ENCODE measurements at places on chromosomes 16 and 17.

DNA sequence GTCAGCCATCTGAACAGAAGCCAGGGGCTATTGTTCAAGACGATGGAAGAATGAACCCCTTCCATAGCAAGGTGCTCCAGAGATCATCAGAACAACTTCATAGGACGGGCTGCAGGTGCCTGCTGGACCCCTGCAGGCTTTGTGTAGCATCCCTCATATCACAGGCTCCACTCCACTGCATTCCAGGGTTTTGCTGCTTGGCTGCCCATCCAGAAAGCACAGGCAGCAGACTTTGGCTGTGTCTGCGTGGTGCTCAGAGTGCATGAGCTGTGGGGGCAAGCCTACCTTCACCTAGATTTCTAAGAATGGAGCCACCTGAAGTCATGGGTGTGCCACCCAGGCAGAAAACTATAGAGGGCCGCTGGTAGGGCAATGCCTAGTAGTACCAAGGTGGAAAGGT is 93.9 kb upstream of the NLRP1 start:
- DNase-seq: no peak

DNA sequence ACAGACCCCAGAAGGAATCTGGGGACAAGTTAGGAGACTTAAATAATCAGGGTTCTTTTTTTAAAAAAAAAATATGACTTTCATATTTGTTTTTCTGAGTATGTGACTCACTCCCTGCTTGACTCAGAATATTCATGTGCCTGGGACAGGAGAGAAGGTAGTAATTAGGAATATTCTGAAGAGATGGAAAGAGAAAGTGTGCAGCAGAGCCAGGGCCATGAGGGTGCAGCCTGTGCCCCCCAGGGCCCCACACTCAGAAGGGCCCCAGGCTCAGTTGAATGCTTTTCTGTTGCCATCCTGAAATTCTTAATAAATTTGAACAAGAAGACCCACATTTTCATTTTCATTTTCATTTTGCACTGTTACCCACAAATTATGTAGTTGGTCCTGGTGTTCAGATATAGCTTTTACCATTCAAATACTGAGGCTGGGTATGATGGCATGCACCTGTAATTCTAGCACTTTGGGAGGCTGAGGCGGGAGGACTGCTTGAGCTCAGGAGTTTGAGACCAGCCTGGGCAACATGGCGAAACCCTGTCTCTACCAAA is 11.5 kb upstream of the LONP2 start:
- DNase-seq: no peak

DNA sequence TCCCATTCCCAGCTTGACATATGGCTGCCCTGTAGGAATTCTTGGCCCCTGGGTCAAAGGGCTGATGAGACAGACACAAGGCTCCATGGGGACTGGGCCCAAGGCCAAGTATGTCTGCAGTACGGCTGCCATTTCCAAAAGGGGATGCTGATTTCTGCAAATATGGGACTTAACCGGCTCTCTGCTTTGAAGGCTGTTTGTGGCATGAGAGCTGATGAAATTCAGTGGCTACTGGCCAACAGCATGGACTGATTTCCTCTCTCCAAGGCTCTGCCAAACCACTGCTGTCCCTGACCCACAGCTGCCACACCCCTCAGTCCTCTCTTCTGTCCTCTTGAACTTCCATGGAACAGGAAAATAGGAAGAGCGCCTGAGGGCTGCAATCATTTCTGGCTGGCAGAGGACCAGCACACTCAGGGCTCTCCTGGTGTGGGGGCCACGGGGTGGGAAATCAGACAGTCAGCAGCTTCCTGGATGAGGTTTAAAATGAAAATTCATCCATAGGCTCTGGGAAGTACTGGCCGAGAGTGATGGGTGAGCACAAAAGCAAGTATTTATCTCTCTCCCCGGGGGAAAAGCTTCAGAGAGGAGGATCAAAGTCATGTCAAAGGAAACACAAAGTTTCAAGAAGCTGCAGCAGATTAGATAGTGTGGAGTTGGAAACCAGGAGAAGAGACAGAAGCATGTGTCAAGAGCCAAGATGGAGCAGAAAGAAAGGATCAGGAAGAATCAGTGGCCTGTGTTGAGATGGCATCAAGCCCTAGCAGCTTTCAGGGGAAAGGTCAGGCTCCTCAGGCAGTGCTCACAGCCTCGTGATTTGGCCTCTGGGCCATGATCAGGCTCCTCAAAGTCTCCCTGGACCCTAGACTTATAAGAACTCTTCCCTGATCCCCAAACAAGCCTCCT is 64.1 kb upstream of the SREBF1 start:
- peak; percentile 76 for DNase-seq

GRCh38 chr16:17083628-17084027 is 387.1 kb downstream of the XYLT1 start:
- DNase-seq: no peak

DNA sequence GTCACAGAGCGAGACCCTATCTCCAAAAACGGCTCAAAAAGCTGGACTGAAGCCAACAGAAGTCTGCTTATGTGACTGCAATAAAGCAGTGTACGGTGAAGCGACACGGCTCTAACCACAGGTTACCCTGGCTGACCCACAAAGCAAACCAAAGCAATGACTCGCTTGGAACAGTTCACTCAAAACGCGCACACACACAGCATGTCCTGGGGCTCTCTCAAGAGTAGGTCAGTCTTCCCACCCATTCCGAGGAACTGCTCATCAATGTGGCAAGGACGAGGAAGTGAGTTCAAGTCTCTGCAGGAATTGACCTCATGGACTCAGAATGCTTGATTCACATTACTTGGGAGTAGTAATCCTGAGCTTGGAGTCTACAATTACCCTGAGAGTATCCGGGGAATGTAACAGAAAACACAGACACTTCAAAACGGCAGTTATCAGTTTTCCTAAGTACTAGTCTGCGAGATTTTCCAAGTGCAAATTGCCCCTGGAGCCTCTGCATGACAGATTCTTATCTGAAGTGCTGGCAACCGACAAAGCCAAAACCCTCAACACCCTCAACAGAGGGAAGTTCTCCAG is 25.4 kb downstream of the PELP1 start:
- DNase-seq: no peak

- peak; percentile 27 for DNase-seq
Measured at GRCh38 chr17:7956228-7956965, 24.4 kb downstream of the CNTROB start.

- no peak for DNase-seq
Measured at GRCh38 chr16:89020925-89021595, 44.1 kb upstream of the CBFA2T3 start.

GRCh38 chr17:2018716-2019510 is 6.2 kb downstream of the RTN4RL1 start:
- DNase-seq: no peak

DNA sequence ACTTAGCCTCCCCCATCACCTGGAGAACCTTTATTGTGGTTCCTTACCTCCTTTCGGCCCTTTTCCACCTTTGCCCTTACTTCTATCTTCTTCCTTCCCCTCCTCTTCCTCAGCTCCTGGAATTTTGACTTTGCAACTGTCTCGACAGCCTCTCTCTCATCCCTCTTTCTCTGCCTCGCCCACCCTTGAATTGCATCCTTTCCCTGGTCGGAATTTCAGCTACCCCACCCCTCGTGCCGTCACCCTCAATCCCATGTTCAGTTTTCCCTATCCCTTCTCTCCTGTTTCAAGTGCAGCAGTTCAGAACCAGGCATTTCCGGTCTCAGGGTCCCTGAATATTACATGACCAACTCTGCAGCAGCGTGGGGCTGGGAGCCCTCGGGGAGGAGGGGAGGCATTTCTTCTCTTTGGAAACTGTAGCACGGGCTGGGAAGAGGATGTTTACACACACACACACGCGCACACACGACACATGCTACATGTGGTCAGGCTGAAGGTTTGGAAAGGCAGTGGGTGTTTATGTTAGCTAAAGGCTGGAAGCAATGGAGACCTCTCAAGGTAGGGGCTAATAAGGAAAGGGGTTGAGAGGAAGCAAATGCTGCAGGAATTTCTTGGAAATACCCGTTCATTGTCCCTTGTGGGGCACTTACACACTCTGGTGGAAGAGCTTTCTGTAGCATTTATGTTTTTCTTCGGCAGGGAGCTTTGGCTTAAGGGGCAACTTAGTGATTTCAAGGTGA is 971 bp downstream of the MINK1 start:
- peak; percentile 49 for DNase-seq

DNA sequence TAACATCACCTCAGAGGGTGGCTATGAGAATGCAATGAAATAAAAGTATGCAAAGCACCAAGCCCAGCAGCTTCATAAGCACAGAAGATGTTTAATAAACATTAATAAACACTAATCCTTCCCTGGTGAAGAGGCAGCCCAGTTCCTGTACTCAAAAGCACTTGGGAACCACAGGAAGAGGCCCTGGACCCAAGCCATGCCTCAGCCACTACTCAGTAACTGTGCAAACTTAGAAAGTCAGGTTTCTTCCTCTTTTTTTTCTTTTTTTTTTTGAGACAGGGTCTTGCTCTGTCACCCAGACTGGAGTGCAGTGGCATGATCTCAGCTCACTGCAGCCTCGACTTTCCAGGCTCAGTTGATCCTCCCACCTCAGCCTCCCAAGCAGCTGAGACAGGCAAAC is 5.3 kb downstream of the ARHGAP17 start:
- DNase-seq: no peak

DNA sequence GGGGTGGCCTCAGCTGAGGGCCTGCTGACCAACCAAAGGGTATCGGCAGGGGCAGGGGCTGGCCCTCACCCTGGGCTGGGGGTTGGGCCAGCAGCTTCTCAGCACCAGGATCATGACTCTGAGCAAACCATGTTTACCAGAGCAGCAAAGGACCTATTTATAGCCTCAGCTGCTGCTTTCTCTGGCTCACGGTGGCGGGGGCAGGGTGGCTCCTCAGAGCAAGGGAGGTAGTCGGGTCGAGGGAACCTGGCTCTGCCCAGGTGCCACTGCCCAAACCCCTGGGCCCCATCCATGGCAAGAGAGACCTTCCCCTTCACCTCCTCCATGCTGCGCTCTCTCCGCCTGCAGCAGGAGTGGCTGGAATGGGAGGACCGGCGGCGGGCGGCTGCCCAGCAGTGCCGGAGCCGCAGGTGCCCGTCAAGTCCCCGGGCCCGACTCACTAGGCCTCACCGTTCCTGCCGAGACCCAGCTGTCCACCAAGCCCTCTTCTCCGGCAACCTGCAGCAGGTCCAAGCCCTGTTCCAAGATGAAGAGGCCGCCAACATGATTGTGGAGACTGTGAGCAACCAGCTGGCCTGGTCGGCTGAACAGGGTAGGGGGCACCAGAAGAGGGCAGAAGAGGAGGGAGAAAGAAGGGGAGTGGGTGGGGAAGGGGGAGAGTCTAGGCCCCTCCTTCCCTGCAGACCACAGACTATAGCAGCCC is at the start of gene ASB16:
ASB16 (plus strand) TSS at position 206 of the 703 bp plus-strand sequence; CDS start at position 292, 86 bp downstream.
- DNase-seq: no peak

- no peak for DNase-seq
Measured at GRCh38 chr17:15659236-15659635, 24.9 kb downstream of the TRIM16 start.

GRCh38 chr16:30605158-30605557 is 5.0 kb downstream of the ZNF689 start:
- no peak for DNase-seq

DNA sequence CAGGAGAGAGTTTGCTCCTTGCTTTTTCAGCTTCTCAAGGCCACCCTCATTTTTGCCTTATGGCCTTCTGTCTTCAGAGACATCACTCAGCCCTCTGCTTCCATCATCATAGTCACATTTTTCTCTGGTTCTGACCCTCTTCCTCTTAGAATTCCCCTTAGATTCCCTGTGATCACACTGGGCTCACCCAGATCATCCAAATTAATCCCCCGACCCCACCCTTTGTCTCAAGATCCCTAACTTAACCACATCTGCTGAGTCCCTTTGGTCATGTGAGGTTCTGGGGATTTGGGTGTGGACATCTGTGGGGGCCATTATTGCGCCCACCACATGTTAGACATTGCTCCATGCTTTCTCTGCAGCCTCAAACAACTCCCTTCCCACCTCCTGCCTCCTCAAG is 323.4 kb downstream of the CPPED1 start:
- DNase-seq: no peak

- DNase-seq: no peak
Measured at GRCh38 chr16:90050969-90051368, 26.2 kb downstream of the PRDM7 start.

DNA sequence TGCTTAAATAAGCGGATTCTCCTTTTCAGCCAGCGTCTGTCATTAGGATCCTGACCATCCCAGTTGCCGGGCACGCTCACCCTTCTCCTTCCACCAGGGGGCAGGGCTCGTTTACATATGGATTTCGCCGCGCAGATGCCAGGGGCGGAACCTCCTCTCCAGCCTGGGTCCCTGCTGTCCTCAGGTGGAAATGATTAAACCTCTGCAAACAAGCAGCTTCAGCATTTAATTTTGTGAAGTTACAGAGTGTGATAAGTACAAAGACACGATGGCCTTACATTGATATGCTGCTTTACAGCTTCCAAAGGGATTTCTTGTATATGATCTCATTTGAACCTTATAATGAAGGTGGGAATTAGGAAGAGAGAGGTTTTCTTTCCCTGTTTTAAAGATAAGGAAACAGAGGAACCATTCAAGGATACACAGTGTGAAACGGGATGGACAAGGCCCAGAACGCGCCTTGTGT is 3.9 kb upstream of the KRT28 start:
- DNase-seq: peak; percentile 62

- DNase-seq: no peak
Measured at GRCh38 chr16:47054306-47054705, 80.8 kb upstream of the DNAJA2 start.

DNA sequence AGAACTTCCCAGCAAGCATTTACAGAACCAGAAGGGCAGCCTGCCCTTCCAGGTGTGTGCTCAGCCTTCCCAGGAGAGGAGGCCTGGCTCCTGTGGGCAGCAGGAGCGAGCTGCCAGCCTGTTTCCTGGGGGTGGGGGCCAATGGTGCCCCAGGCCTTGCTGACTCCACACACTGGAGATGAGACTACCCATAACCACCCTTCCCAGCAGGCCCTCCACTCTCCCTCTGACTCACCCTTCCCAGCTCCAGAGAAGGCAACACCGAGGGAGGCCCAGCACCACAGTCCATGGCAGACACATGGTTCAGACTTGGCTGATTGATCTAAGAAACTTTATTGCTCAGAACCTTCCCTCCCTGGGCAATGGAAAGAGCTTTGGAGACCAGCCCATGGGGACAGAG is 1.8 kb upstream of the PRSS53 start:
- DNase-seq: no peak

- no peak for DNase-seq
Measured at GRCh38 chr16:17493012-17493411, 22.3 kb upstream of the XYLT1 start.

- DNase-seq: no peak
Measured at GRCh38 chr17:76248013-76248782, 7.9 kb upstream of the RNF157 start.

DNA sequence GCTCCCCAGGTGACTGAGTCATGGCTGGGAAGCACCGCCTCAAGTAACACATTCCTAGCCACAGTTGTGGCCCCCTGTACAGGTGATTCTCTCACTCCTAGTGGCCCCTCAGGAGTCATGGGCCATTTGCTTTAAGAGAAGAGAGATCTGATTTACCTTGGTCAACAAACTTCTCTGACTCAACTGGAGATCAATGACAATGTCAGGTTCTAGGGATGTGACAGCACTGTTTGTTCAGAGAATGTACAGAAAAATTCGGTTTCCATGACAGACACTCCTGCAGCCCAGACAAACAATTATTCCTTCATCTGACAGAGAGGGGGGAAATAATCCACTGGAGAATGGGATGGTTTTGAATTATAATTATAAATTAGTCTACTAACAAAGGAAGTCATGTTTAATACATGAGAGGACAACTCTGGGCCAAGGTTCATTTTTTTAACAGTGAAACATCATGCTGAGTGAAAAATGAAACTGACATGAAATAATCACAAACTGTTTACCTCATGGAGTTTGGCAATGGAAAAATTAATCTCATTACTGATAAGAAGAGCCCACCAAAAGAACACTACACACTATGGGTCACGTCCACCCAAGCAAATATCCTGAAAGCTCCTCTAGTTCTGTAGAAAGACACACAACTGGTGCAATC is 9.7 kb downstream of the ERN1 start:
- no peak for DNase-seq

GRCh38 chr17:10036511-10037061 is 131.5 kb upstream of the RCVRN start:
- DNase-seq: peak; percentile 56
